Activated CD4-positive, CD25-positive, alpha-beta regulatory T cell treated with anti-CD3 and anti-CD28 coated beads, Interleukin-2, amount 50 U/mL, for 72 hours (primary cell): ENCODE measurements at places on chromosomes 4 and X.
A peak's percentile ranks its signal among the peaks of the same experiment; 100 is the strongest.

DNA sequence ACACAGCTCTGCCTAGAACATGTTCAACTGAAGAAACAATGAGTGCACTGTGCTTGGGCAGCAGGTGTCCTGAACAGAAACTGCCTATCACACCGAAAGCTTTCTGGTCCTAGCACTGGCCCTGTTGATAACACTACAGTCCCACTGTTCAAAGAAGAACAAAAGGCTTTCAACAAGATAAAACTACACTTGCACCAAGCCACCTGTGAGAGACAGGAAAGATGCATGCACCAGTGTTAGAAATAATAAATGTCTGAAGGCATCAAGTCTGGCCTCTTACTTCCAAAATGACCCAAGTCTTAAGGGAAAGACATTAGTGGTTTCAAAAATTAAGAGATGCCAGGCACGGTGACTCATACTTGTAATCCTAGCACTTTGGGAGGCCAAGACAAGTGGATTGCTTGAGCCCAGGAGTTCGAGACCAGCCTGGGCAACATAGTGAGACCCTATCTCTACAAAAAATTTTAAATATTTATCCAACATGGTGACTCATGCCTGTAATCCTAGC, 68.7 kb downstream of the APBB2 start:
- no peak for DNase-seq

DNA sequence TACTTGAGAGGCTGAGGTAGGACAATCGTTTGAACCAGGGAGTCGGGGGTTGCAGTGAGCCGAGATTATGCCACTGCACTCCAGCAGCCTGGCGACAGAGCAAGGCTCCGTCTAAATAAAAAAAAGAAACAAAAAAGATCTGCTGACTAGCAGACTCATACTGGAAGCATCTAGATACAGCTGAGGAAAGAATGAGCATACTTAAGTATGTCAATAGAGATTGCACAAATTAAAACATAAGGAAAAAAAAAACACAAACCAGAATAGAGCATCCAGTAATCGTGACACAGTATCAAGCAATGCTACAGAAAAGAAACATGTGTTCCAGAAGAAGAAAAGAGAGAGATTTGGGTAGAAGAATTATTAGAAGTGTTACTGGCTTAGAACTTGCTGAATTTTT, 105.5 kb upstream of the SPOCK3 start:
- DNase-seq = no peak

DNA sequence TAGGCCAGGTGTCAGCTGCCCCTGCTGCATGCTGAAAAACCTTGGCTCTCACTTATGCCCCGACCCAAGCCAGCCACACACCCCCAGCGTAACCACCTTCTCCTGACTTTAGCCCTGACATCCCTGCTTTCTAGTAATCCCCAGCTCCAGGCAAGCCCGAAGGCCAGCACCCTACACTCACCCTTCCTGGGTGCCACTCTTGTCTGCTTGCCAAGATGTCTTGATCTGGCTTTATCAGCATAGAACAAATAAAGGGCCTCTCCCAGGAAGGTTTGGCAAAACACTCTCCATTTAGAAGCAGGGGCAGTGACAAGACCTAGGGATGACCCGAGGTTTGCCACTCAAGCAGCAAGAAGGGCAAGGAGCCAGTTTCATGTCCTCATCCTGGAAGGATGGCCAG, 6.8 kb upstream of the MAP9 start:
- no peak for DNase-seq

DNA sequence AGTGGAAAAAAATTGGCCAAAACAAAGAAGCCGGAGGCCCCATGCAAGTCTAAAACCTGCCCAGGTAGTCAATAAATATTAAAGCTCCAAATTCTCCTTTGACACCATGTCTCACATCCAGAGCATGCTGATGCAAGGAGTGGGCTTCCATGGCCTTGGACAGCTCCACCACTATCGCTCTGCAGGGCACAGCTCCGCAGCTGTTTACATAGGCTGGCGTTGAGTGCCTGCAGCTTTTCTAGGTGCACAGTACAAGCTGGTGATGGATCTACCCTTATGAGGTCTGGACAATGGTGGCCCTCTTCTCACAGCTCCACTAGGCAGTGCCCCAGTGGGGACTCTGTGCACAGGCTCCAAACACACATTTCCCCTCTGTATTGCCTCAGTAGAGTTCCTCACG, 84.2 kb upstream of the LANCL3 start:
- no peak for DNase-seq

DNA sequence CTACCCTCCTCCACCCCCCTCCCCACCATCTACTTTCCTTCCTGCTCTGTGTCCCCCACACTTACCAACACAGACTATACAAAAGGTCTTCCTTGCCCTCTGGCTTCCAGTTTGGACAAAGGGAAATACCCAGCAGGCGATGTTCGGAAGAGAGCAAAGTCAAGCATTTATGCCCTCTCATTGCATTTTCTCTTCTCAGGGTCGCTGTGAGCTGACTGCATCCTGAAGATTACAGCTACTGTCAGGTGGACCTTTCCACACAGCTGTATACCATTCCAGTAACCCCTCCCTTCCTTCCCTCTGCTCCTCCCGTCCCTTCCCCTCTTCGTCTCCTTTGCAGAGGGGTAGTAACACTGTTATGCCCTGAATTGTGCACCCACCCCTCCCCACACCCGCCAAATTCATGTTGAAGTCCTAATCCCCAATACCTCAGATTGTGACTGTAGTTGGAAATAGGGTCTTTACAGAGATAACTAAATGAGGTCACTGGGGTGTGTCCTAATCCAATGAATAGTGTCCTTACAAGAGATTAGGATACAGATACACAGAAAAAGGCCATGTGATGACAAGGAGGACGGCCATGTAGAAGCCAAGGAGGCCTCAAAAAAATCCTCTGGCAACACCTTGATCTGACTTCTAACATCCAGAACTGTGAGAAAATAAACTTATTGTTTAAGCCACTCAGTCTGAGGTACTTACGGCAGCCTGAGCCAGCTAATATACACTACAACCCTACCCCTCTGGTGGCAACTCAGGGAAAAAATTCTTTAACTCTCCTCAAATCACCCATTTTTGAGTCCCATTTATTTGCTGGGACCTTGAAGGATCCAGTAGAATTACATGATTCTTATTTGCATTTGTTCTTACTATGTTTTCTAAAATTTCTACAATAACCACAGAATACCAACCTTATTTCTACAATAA, 11.7 kb downstream of the MORF4L2 start:
- no peak for DNase-seq

- no peak for DNase-seq
These were observed 7.2 kb upstream of the STK26 start for GRCh38 chrX:132015875-132016274.

- no peak for DNase-seq
These were observed 73.3 kb upstream of the SOD3 start for GRCh38 chr4:24722026-24722568.

DNA sequence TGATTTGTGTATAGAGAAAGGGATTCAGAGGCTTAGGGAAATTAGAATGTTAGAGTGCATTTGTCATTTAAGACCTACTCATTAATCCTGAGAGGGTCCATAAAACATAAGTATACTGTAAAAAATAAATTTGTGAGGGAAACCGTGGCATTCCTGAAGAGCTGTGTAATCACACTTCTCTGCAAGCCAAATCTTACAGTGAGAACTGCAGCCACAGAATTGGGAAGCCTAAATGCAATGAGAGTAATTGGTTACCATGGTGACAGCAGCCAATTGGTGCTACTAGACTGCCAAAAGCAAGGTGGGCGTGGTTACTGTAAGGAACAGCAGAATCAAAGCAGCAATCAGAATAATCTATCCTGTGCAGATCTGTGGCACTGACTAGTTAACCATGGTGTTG, 345.2 kb upstream of the GRID2 start:
- DNase-seq = no peak

GRCh38 chr4:80192937-80193336, 4.4 kb upstream of the PRDM8 start:
- DNase-seq = no peak

DNA sequence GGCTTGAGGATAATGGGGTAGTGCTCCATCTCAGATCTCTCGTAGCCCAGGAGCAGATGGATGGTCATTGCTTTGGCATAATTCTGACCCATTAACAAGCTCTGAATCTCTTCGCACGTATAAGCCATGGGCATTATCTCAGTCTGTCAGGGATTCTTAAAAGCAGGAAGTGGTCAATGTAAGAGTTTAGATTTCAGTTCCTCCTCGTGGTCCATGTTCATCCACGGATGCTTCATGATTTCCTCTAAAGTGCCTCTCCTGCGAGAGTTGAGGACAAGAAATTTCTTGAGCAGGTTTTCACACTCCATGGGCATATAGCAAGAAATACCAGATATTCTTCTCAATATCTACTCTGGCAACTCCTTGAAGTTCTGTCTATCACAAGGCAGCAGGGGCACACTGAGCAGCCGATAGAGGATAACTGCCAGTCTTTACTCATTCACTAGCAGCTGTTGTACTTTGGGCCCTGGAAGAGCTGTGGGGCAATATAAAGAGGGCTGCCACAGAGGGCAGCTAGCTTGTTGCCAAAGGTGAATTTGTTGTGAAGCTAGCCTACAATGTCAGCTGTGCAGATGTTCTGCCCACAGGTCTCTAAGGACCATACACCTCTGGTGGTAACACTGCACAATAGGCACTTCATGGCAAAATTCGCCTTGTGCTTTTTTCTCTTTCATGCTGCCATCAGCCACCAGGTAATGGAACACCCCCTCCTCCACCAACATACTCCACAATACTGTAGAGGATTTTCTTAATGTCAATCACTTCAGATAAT, 52.0 kb upstream of the WDR17 start:
- DNase-seq = no peak

DNA sequence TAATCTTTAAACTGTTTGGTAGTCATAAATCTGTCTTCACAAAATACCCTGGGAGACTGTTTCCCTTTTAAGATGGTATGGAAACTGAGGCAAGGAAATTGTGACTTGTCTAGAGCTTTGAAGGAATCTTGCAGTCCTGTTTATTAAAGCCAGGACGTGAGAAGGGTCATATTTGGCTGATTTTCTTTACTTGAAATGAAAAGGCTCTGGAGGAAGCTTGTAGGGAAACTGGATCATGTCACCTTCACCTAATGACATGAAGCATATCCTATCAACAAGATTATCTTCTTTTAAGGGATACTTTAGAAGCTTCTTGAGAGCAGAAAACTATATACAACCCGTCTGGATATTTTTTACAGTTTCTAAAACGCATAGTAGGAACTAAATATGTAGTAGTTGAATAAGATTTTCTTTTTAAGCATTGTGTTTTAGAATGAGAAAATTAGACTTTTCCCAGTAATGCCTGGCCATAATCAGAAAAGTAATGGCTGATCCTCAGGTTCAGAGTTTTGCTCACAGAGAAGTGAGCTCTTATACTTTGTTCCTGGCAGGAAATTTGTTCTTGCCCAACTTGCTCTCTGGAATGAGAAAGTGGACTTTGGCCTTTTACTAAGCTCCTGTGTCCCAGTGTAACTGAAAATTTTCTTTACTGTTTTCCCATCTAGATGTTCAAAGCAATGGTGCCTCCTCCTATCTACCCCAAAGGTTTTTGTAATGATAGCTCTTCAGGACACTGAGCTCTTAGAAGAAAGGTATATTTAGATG, 136.8 kb upstream of the AFF2 start:
- DNase-seq = no peak

- no peak for DNase-seq
These were observed at the start of gene APLN for GRCh38 chrX:129654652-129655546. Gene APLN (minus strand): TSS chrX:129654956. CDS start chrX:129654630, 326 bp downstream.

DNA sequence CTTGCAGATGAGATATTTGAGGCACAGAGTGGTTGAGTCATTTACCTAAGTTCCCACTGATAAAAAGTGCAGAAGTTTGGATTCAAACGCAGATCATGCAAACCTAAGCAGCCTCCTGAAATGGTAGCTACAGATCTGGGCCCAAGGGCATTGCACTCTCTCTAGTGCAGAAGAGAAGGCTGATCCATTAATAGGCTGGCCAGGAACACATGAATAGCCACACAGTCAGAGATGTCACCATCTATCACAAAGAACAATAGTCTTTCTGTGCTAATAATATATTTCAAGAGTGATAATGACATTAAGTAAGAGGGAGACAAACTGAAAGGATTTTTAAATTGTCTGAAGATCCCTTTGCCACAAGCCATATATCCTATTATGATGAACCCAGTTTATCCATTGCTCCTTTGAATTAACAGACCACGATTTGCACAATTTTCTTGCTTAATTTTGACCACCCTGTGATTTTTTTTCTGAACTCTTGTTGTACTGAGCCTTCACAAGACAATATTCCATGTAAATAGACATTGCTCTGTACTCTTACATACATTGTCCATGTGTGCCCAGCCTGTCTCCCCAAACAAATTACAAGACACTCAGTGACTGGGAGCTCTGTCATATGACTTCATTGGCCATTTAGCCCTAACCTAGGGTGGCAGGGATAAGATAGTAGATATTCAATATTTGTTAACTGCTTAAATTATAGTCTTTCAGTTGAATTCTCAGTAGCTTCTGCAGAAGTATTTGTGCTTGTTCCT, 112.4 kb upstream of the RBPJ start:
- no peak for DNase-seq

DNA sequence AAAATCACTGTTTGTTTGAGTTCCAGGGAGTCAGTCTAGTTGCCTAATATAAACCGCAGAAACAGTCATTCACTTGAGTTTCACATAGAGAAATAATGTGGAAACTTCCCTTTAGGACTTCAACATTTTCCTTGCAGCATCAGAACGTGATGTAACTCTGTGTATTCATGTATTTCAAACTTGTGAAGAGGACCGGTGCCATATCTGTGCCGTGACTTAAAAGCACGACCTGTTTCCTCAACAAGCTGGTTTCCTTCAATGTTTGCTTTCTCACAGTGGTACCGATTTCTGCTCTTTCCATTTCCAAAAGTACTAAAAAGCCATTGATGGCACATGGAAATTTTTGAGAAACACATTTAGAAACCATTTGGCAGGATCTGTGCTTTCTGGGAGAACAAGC, 166.6 kb upstream of the RAPGEF2 start:
- no peak for DNase-seq

GRCh38 chr4:110196871-110197528, 1.4 kb downstream of the ELOVL6 start:
- peak; percentile 58 for DNase-seq

- no peak for DNase-seq
These were observed 220.7 kb upstream of the CNKSR2 start for GRCh38 chrX:21153503-21153902.

DNA sequence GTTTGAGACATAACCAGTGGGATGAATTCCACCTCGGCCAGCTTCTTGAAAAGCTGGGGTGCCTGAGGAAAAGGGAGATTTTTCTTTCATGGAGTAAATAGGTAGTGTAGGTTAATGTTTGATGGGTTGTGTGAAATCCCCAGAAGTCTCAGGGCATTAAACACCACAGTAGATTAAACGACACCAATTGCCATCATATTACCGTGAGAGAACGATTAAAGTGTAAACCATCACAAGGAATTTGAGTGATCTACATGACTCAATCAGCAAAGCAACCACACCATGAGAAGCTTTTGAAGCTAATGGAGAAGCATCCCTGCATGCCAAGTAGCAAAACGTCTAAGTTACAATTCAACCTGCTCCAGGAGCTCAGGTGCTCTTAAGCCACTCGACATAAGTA, 322.5 kb upstream of the GATB start:
- no peak for DNase-seq

- DNase-seq = no peak
These were observed 56.3 kb downstream of the PPEF2 start for GRCh38 chr4:75845992-75846391.
